ENCODE measurements at places on chromosomes 5 and 9.

DNA sequence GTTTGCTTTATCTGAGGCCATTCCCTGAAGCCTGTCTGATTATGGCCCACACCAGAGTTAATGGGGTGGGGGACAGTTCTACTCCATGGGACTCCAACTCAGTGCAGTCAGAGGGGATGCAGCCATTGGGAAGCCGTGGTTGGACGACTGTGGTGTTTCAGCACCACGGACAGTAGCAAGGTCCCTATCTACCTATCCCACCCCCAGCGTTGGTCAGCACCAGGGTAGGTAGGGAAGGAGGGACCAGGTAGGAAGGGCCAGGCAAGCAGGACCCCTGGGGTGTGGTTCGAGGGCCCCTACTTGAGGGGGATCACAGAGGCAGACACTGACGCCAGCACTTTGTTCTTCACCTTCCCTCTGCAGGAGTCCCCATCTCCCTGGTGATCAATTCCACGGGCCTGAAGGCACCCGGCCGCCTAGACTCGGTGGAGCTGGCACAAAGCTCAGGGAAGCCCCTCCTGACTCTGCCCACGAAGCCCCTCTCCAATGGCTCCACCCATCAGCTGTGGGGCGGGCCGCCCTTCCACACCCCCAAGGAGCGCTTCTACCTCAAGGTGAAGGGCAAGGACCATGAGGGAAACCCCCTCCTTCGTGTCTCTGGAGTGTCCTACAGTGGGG is 33.2 kb downstream of the HMCN2 start:
- no peak for DNase-seq

GRCh38 chr5:39376293-39376714 is 12.0 kb upstream of the C9 start:
- no peak for DNase-seq

DNA sequence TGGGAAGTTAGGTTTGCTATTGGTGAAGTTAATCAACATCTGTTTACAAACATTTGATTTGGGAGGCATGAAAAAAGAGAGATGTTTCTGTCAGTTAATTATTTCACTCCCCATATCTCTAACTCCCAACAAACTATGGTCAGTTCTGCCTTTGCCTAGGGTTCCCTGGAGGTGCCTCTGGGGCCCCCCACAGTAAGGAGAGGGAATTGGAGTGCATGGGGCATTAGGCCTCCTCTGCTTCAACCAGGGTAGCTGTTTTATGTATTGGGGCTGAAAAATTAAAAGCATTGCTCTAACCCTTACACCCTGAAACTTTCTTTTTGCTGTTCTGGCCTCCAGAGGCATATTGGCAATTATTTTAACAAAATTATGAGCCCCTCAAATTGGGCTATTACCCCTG is 32.3 kb downstream of the RUSC2 start:
- DNase-seq, result no peak

GRCh38 chr5:73630765-73631164 is 4.8 kb downstream of the ARHGEF28 start:
- no peak for DNase-seq

- no peak for DNase-seq
Measured at GRCh38 chr5:159097784-159098602, 1.7 kb downstream of the EBF1 start.

DNA sequence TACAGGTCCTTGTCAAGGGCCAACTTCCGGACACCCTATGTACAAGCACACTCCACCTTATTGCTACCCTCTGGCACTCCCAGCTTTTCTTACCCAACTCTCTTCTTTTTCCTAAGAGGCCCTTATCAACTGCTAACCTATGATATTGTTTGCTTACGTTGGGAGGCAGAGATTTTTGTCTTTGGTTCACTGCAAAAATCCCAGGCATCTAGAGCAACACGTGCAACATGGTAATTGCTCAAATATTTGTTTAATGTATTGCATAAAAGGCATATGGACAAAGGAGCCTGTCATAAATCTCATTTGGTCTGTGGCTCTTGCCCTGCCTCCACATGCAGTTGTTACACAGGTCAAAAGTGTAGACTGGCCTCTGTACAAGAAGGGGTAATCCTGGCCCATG is 35.8 kb upstream of the ATP10B start:
- DNase-seq, result no peak

DNA sequence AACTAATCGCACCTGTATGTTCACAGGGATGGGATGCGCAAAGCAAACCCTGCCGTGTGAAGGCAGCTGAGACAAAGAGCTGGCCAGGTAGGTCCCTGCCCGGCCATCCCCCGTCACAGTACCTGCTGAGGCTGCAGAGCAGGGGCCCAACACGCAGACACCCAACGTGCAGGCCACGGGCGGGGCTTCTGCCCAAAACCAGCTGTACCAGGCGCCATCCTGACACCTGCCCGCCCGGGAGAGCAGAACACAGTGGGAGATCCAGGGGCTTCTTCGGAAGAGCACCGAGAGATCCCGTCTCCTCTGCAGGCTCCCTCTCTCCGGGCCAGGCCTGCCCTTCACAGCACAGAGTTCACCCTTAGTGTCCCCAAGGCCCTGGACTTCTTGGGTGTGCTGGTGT is 28.4 kb downstream of the ABO start:
- DNase-seq, result no peak

DNA sequence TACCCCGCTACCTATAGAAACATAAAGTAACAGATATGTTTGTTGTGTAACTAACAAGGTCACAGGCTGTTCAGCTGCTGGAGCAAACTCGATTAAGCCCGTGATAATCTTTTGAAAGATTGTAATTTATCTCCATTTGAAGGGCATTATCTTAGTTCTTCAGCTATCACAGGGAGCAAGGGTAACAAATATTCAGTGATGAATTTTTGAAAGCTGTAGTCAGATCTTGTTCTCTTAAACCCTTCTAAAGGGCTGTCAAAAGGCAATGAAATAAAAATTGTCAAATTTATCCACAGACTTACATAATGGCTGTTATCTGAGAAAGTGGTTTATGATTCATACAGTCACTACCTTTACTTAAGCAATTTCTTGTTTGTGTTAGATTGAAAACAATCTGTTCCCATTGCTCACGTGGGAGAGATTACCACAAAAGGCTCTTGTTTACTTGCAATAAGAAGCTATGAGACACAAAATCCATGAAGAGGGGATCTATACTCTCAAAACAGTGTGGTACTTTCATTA is 78.3 kb upstream of the ZNF608 start:
- DNase-seq, result no peak

DNA sequence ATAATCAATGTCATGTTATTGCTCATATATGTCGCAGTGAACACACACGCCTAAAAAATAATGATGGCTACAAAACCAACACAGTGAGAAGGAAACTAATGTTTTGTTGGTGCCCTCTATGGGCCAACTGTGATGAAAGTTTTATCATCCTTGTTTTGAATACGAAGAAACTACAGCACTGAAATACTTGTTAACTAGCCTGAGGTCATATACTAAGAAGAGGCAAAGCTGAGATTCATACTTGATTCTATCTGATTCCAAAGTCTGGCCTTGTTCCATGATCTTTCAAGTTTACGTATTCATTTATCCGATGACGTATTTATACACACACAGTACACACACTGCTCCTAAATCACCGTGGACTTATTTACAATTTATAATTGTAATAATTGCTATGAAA is 16.1 kb upstream of the DRD1 start:
- DNase-seq, result no peak

- DNase-seq, result no peak
Measured at GRCh38 chr5:15808577-15808976, 308.6 kb downstream of the FBXL7 start.

- DNase-seq, result no peak
Measured at GRCh38 chr5:147484708-147485020, 25.2 kb downstream of the DPYSL3 start.

- no peak for DNase-seq
Measured at GRCh38 chr9:77871483-77871882, 160.1 kb downstream of the GNAQ start.

- DNase-seq, result no peak
Measured at GRCh38 chr5:74141053-74141452, 499.5 kb downstream of the ENC1 start.

DNA sequence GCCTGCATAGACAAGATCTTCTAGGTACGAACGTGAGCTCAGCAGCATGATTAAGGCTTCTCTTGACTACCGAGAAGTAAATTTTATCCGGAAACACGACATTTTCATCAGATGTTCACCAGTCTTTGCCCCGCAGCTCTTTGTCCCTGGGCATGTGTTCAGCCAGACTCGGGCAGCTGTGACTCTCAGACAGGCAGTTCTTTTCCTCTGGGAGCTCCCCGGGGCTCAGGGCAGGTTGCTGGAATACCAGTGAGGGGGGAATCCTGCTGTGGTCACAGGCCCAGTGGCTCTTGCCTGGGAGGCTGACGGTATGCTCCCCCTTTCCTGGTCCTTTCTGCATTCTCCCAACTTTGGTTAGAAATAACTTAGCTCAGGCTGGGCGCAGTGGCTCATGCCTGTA is 186.1 kb downstream of the GNA14 start:
- no peak for DNase-seq

- no peak for DNase-seq
Measured at GRCh38 chr9:77751341-77752091, 103.4 kb upstream of the GNA14 start.

DNA sequence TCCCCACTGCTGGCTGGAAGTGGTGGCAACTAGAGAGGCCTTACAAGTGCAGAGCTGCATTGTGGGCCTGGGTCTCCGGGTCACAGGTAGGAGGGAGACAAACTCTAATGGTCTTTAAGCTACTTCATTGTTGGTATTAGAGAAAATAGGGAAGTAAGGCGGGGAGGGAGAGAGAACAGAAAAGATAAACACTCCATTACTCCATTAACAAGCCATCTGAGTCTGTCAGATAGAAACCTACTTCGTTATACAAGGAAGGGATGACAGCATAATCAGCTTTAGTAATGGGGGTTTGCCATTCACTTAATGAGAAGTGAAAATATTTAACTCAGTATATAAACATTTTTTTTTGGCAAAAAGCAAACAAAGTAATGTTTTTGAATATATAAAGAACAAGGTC is 107.4 kb downstream of the TLE1 start:
- no peak for DNase-seq

GRCh38 chr5:10995891-10996290 is 234.9 kb upstream of the DAP start:
- DNase-seq, result no peak

GRCh38 chr5:178667688-178668087 is 40.8 kb upstream of the CLK4 start:
- no peak for DNase-seq

DNA sequence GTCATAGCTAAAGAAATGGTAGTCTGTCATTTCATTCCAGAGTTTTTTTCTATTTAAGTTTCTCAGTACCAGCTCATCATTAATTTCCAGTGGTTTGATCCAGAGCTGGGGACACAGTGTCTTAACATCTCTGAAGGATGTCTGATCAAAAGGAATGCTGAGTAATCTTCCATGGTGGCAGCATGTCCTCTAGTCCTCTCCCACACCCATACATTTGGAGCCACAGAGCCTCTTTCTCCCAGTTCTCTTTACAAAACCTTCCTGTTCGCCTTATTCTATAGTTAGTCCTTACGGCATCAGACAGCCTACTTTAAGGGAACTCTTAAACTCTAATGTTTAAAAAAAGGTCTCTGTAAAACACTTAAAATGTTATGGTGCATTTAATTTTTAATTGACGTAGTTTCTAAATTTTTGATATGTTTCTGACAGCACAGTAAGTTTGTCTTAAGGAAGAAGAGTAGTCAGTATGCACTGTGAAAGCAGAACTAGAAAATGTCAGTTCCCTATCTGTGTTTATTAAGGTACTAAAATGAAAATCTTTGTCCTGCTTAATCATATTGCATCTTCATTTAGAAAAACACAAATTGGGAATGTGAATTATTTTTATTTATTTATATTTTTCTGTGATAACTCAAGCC is 96.8 kb downstream of the INIP start:
- no peak for DNase-seq

DNA sequence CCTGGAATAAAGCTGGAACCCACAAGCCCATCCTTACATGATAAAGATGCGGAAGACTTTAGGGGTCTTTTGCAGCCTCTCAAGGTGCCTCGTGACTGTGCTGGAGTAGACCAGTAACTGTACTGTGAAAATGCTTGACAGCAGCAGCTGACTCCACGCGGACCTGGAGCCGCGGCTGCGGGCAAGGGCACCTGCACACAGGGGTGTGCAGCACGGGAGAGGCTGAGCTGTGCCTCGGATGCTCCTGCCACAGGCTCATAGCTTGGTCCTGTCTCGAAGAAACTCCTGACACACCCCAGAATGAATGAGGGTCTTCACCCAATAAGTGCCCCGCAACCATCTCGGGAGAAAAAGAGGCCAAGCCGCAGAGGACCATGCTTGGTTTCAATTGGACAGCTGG is 40.3 kb upstream of the CEP72 start:
- DNase-seq, result no peak

GRCh38 chr5:74502479-74502950 is 138.0 kb downstream of the ENC1 start:
- DNase-seq, result no peak

DNA sequence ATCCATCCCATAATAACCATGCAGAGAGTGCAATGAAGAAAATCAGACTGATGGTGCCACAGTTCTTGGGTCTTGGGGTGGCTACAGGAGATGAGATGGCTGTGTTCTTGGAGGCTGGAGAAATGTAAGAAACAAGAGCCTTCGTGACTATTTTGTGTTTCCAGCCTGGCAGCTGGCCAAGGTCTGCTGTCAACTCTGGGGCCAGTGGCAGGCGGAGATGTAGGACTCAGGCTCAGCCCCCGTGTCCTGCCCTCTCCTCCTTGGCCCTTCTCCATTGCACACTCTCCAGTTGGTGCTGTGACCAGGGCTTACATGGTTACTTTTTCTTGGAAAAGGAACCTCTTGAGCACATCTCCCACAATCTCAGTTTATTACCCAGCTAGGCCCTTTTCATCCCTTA is 235.4 kb downstream of the DMRT2 start:
- no peak for DNase-seq

DNA sequence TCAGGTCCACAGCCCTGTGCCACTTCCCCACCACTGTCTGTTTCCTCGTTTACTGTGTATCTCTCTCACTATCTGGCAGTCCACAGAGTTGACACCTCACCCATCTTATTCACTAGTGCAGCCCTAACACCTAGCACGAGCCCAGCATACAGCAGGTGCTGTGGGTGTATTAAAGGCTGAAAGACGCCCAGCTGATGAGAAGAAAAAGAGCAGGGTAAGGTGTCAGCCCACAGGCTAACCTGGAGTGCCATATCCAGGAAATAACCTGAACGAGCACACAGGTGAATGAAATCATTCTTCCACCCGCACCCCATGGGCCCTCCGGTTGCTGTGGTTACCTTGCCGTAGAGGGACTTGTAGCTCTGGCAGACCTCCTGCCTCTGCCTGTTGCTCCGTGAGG is 18.6 kb downstream of the ANXA6 start:
- no peak for DNase-seq

DNA sequence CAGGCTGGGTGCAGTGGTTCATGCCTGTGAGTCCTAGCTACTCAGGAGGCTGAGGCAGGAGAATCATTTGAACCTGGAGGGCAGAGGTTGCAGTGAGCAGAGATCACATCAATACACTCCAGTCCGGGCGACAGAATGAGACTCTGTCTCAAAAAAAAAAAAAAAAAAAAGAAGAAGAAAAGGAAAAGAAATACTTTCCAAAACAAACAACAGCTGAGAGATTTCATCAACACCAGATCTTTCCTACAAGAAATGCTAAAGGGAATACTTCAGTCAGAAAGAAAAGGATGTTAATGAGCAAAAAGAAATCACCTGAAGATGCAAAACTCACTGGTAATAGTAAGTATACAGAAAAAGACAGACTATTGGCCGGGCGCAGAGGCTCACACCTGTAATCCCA is 8.4 kb downstream of the CCIN start:
- no peak for DNase-seq

GRCh38 chr5:59538750-59539121 is 354.8 kb downstream of the PDE4D start:
- DNase-seq, result no peak

GRCh38 chr5:61100437-61100836 is 61.8 kb downstream of the SMIM15 start:
- DNase-seq, result no peak

All from activated naive CD4-positive, alpha-beta T cell (primary cell).